ENCODE measurements at places on chromosomes 16 and 17.

GRCh38 chr17:66198242-66198641 lies 6.3 kb upstream of the CEP112 start:
- no peak for DNase-seq

DNA sequence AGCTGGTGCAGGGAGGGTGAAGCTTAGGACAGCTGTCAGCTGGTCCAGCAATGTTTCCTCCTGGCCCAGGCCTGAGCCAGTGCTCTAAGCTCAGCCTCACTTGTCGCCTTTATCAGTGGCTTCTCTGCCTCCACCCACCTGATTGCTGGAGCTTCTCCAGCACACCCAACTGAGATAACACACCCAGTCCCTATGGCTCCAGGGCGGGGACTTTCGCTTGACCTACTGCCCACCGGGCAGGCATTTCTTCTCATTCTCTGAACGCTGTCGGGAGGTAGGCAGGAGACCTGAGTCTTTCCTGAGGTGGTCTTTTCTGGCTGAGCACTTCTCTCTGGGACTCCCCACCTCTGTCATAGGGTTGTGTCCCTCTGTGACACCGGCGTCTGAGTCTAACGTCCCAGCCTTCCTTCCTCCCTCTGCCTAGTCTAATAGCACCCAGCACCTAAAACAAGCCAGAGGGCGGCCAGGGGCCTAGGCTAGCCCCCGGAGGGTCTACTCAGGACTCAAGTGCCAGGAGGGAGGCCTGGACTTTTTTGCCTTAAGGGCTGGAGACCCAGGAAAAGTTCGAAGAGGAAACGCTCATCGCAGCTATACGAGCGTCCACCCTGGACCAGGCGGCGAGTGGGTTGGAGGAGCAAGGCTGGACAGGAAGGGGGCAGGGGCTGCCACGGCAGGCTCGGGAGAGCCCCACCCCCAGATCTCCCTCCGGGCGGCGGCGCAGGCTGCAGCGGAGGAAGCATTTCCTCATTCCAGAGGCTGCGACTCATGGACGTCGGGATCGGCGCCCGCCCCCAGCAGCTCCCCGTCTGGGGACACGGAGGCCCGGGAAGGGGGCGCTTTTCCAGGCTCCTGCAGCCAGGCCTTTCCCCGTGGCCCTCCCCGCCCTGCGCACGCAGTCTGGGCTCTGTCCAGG lies 756 bp downstream of the TAX1BP3 start:
- peak; percentile 92 for DNase-seq

DNA sequence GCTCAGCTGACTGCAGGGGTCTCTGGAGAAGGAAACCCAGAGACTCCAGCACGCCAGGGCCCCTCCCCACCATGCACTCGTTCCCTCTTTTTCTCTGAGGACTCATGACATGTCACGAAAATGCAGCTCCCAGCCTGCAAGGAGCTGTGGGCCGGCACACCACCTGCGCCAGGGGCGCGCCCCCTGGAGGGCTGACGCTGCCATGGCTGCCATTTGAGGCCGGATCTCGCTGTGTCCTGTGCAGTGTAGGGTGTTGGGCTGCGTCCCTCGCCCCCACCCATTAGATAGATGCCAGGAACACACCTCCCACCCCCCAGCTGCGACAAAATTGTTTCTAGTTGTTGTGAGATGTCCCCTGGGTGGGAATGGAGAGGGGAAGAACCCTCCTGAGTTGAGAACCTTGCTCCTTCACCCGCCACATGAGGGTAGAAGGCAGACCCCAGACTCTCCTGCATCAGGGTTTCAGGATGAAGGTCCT lies 8.2 kb downstream of the SYNGR2 start:
- peak; percentile 85 for DNase-seq

DNA sequence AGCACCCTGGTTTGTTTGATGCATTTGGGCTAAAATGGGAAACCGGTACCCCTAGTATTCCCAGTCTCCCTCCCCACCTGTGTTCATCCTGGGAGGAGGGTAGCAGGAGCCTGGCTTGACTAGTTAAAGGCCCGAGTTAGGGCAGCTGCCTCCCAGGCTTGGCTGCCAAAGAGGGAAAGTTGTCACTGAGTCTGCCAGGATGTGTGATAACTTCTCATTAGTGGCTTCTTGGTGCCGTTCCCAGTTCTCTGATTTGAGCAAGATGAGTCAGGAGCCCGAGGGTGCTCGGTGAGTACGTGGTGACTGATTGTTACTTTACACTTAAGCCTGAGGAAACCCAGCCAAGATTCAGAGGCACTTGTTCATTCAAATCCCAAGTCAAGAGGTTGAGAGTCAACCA lies 2.5 kb downstream of the KRT32 start:
- DNase-seq: no peak

DNA sequence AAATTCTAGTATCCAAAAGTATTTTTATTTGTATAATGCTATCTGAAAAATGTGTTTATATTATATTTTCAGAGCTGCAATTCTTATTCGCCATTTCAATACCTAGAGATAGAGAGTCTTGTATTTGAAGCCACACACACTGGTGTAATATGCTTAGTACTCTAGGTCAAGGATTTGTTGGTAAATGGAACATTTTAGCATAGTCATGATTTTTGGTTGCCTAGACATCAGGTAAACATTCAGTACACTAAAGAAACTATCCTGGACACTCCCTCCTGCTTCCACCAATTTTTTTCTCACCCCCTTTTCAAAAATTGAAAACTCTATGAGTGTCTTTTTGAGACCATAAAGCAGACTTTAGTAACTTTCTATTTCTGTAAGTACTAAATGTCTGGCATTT lies 20.8 kb downstream of the ABHD15 start:
- DNase-seq: no peak

DNA sequence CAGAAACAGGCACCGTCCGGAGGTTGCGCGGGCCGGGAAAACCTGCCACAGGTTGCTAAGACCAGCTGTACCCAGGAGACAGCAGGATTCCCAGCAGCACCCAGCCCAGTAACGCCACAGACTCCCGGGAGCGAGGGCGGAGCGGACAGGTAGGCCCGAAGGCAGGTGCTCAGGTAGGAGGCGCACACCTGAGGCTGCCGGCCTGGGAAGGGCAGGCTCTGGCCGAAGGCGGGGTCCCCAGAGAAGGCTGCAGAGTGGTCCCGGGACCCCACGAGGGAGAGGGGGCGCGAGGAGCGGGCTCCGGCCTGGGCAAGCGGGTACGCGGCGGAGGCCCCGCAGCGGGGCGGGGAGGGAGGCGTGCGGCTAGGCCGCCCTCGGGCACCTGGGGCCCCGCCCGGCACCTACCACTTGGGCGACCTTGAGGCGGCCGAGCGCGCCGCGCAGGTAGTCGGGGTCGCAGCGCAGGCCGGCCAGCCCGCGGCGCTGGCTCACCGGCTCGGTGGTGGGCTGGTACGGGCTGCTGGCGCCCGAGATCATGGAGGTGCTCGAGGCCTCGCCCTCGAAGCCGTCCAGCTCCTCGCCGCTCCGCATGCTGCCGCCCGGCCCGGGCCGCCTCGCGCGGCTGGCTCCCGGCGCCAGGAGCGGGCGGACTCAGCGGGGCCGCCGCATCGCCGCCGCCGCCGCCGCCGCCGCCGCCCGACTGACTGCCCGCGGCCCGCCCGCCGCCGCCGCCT lies 441 bp downstream of the CMTM4 start:
- no peak for DNase-seq

DNA sequence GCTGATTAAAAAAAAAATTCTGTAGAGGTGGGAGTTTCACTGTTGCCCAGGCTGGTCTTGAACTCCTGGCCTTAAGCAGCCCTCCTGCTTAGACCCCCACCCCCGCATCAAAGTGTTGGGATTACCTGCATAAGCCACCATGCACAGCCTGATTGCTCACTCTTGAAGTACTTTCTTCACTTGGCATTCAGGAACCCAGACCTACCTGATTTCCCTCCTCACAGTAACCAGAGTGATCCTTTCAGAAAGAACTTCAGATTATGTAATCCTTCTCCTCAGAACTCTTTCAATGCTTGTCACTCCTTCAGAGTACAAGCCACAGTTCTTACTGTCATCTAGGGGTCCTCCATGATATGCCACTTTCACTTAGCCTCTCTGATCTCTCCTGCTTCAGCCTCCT lies 1.4 kb downstream of the EFCAB13 start:
- no peak for DNase-seq

DNA sequence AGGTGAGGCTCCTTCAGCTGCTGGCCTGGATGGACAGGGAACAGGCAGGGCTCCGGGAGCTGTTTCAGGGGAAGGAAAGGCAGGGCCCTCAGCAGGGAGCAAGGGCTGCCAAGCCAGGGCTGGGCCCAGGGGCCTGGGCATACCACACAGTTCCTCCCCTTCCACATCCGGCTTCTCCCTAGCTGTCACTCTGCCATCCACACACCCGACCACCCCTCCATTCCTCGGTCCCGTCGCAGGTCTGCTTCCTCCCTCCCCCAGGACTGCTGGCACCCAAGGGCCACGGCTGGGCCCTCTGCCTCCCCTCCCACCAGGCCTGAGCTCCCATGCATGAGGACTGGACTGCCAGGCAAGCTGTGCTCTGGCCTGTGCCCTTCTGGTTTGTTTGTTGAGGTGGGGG lies 24.0 kb downstream of the CDIP1 start:
- DNase-seq: no peak

DNA sequence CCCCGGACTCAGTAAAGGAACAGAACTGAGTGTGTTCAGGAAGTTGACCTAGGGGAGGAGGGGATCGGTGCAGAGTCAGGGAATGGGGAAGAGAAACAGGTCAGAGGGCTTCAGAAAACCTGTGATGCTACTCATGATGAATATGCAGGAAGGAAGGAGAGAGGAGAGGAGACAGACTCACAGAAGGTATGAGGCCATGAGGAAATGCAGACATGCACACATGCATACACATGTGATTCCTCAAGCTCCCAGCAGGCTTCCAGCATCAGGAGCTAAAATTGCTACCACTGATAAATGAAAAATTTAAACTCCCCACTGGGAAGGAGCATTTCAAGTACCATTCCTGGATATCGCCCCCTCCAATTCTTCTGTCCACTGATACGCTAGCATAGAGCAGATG lies 262.6 kb downstream of the SLC39A11 start:
- no peak for DNase-seq

DNA sequence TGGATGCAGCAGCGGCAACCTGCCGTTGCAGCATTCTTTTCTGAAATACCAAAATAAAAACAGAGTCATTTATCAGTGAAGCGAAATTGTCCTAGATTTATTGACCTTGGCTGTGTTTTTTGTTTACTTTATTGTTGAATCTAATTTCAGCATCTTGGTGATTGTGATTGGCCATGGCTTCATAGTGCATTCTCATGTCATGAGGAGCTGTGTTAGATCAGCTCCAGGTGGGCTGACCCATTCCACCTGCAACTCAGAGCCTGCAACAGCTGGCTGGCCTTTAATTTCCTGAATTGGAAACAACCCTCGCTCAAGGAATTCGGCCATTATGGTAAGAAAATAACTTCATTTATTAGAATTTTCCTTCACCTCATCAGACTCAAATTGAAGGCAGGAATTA lies 16.4 kb downstream of the KRT24 start:
- DNase-seq: no peak

DNA sequence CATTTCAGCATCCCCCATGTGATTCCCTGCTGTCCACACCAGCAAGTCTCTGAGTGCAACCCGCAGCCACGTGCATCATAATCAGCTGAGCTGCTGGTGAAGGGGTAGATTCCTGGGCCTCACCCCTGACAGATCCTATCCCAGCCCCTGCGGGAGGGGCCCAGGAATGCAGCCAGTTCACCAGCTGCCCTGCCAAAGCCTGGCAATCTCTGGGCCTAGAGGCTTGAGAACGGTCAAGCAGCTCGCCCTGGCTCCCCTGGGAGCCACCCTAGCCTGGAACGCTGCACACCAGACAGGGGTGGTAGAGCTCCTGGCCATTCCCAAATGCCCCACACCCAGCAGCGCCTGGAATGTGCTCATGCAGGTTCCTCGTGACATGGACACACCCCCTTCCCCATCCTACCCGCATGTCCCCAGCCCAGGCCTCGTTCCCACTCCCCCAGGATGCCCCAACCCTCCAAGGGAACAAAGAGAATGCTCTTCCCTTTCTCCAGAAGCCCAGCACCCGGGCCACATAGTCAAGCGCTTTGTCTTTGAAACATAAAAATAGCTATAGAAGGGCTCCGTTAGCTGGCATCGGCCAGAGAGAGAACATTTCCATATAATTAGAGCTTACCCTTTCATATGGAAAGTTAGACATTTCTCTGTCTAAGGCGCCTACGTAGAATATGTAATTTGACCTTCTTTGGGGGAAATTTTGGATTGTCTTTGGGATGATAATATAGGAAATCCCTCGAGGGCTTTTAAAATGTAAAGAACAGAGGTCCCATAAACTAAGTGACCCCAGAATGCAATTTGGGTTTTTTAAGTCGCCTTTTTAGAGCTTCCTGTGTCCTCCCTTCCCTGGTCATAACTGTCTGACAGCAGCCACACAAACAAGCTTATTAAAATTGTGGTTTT lies 3.4 kb downstream of the CEP295NL start:
- peak; percentile 56 for DNase-seq

GRCh38 chr17:47934856-47935255 lies 6.5 kb upstream of the PNPO start:
- DNase-seq: no peak

DNA sequence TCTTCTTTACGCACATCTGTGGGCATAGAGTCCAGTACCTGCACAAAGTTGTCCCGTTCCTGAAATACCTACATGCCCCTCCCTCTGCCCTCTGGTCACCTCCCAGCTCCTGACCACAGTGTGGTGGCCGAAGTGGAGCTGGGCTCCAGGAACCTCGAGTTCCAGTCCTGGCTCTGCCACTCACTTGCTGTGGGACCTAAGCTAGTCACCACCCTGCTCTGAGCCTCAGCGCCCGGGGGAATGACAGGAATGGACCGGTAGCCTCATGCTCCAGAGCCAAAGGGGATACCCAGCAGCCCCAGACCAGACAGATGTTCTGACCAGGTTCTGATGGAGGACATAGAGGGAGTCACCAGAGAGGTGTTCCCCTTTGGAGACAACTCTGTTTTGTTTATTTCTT lies 26.7 kb upstream of the ITGA3 start:
- DNase-seq: no peak

DNA sequence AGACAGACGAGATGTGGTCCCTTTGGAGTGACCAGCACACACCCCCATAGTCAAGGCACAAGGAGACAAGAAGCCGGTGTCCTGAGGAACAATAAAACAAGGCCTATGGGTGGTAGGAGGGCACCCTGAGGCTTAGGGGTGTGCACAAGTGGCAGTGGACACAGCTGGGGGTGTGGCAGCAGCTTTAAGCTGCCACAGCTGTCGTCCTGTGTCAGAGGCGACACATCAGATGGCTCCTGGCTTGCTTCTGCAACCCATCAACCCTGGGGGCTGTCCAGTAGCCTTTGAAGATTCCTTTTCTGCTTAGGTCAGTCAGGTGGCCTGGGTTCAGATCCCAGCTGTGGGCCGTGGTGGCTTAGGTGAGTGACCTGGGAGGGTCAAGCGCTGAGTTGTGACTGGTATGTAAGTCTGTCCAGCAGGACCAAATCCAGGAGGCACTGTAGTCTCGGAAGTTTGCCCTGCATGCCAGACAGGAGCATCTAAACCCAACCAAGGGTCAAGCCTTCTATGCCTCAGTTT lies 15.8 kb downstream of the DRC3 start:
- no peak for DNase-seq
